ENCODE measurements at places on chromosomes 6 and 20. TPM values are rescaled to one million over a fixed set of nuclear protein-coding genes. Genes with fewer than 3 reads are reported as not detected.

Gene RSPH4A
- total RNA-seq, result 0.17 TPM

Gene TMEM170B
- 0.87 TPM for total RNA-seq

Gene CST1
- 0.50 TPM for total RNA-seq

Gene MYCT1
- 0.44 TPM for total RNA-seq

Gene KCNK16
- not detected for total RNA-seq

Gene RAET1E
- total RNA-seq, result 2.2 TPM

Gene ZKSCAN3
- 8.1 TPM for total RNA-seq

Gene ZHX3
- 31.9 TPM for total RNA-seq

Gene DYNLRB1
- 49.0 TPM for total RNA-seq

Gene NKAIN2
- total RNA-seq, result not detected
